ENCODE measurements at places on chromosomes 7 and 10.

DNA sequence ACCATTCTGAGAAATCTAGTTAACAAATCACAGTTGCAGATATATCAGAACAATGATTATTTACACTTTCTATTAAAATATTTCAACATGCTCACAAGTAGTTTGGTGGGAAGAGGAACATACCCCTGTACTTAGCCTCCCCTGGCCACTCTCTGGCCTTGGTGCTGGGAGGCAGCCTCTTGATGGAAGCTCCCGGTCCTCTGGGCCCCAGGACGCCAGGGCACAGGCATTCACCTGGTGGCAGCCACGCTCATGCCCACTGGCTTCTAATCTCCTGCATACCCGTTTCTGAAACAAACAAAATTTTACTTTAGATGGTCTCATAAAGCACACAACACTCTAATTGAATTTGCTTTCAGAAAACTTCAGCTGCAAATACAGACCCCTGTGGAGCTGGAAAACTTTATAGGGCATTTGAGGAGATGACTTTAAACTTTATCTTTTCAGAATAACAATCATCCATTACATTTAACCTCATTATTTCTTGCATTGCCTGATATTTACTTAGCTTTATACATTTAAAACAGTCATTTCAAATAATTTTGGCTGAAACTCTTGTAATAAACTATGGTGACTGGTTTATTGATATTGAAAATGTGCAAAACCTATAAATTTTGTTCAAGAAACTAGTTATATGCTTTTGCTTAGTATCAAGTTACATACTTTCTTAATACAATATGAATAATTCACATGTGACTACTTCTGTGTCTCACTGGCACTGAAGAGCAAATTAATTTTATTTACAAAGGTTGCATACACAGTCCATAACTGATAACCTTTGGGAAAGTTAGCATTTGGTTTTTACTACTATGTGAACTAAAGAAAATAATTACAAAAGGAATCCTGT lies 30.8 kb downstream of the C10orf143 start:
- no peak for DNase-seq

DNA sequence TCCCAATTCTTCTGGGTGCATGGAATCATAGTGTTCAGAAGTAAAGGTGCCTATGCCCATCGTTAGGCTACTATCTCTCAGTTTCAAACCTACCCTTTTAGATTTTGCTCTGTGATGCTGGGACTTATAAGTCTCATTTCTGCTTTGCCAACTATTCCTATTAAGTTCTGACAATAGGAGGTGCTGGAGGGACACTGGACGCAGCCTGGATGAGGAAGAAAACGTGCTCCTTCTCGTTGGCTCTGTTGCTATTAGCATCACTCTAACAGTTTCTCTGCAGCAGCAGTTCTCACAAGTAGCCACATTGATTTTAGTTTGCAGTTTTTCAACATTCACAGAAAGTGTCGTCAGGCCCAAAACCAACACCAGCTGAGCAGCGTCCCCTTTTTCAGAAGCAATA lies 72.4 kb downstream of the ABCC2 start:
- no peak for DNase-seq

- DNase-seq, result no peak
Observed at GRCh38 chr10:62384447-62385081, 10.4 kb downstream of the ZNF365 start.

- DNase-seq, result no peak
Observed at GRCh38 chr7:143352531-143353002, 9.9 kb downstream of the FAM131B start.

DNA sequence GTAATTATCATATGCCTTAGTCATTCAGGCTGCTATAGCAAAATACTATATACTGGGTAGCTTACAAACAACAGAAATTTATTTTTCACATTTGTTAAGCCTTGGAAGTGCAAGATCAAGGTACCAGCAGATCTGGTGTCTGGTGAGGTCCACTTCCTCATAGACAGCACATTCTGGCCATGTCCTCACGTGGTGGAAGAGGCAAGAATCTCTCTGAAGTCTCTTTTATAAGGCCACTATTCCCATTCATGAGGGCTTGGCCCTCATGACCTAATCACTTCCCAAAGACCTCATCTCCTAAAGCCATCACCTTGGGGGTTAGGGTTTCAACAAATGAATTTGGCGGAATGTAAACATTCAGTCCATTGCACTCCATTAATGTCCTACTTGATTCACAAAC lies 137.5 kb upstream of the C1GALT1 start:
- DNase-seq, result no peak

- DNase-seq, result no peak
Observed at GRCh38 chr10:13673156-13673555, 86.4 kb downstream of the PRPF18 start.

DNA sequence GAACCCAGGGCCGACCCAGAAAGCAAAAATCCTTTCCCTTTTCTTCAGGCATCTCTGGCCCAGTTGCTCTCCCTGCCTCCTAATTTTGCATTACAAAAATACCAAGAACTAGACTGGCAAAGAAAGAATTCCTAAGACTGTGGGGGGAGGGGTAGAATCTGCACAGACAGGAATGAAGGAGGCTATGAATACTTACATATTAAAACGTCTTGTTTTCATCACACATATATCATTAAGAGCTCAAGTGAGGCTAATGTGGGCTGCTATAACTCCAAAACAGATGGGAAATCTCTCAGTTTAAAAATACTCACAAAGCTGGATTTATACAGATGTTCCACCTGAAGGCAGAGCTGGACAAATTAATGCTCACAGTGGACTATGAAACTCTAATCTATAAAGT lies 29.2 kb upstream of the MKX start:
- no peak for DNase-seq

DNA sequence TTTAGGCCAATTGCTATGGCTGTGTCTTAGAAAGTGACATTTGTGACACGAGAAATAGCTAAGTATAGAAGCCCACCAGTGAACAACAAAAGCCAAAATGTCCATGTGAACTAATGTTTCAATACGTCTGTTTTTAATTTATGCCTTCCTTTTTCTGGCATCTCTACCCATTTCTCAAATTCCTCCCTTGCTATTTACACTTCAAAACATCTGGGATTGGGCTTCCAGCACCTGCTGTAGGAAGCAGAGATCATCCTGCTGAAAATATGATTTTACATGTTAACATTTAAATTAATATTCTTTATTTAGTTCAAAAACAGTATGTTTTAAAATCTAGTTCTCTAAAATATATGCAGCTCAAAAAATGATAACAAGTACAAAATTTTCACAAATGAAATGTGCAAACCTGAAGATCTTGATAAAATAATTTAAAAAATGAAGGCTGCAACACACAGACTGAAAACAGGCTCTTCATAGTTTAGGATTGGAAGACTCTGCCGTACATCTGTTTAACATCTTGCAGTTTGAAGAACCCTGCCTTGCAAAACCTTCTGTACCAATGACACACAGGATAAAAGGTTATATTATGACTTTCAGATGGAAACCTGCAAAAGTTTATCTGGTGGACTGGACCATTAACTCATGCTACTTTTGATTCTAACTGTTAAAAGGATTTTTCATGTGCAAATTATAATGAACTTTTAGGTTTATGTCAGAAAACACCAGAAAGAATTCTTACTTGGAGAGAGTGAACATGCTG lies 408.4 kb downstream of the SUGCT start:
- DNase-seq, result no peak

DNA sequence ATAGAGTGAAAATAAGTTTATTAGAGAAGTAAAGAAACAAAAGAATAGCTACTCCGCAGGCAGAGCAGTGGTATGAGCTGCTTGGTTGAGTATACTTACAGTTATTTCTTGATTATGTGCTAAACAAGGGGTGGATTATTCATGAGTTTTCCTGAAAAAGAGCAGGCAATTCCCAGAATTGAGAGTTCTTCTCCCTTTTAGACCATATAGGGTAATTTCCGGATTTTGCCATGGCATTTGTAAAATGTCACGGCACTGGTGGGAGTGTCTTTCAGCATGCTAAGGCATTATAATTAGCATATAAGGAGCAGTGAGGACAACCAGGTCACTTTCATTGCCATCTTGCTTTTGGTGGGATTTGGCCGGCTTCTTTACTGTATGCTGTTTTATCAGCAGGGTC lies 25.7 kb upstream of the GALNT17 start:
- DNase-seq, result no peak

GRCh38 chr10:121615435-121615793 lies 17.2 kb upstream of the FGFR2 start:
- no peak for DNase-seq

DNA sequence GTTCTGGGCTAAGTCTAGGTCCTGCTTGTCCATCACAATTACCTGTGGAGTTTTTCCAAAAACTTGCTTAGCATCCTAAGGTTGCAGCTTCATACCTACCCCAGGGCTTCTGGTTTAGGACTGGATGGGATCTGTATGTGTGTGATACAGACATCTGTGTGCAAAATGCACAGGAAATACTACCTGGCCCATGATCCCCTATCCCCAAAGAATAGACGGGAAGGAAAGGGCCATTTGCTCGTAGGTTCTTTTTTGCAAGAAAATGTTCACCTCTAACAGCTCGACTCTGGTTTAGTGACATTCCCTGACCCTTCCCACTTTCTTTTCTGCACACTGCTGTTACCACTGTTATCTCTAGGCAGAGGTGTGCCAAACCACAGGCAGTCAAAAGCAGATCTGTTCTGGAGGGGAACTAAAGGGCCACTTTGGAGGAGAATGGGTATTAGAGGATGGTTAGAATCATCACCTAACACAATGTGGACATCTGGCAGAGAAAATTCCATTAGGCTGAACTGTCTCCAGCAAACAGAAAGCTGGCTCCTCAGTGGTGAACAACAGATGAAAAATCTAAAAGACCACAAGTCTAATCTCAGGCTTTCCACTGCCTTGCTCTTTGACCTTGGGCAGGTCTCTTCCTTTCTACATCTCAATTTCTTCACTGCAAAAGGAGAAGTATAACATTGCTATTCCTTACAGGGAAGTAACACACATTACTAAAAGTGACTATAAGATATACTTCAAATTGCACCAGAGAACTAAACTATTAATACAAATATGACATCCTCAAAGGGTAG lies 107.4 kb downstream of the UBE2H start:
- DNase-seq, result no peak

GRCh38 chr10:17984056-17984455 lies 32.3 kb downstream of the SLC39A12 start:
- no peak for DNase-seq

Measured in stimulated activated CD4-positive, alpha-beta T cell treated with anti-CD3 and anti-CD28 coated beads, Interleukin-4, amount 100 ng/mL, for 4 hours (primary cell).